ENCODE measurements at places on chromosomes 6 and 20.
A peak's percentile ranks its signal among the peaks of the same experiment; 100 is the strongest.

GRCh38 chr6:141906569-141907080, 226.1 kb upstream of the GJE1 start:
- no peak for DNase-seq

- no peak for DNase-seq
Measured at GRCh38 chr6:95503568-95503967, 73.8 kb upstream of the MANEA start.

GRCh38 chr6:157980288-157981131, 1.2 kb upstream of the SYNJ2 start:
- DNase-seq, result no peak

- peak; percentile 22 for DNase-seq
Measured at GRCh38 chr6:636488-636887, 20.4 kb downstream of the HUS1B start.

DNA sequence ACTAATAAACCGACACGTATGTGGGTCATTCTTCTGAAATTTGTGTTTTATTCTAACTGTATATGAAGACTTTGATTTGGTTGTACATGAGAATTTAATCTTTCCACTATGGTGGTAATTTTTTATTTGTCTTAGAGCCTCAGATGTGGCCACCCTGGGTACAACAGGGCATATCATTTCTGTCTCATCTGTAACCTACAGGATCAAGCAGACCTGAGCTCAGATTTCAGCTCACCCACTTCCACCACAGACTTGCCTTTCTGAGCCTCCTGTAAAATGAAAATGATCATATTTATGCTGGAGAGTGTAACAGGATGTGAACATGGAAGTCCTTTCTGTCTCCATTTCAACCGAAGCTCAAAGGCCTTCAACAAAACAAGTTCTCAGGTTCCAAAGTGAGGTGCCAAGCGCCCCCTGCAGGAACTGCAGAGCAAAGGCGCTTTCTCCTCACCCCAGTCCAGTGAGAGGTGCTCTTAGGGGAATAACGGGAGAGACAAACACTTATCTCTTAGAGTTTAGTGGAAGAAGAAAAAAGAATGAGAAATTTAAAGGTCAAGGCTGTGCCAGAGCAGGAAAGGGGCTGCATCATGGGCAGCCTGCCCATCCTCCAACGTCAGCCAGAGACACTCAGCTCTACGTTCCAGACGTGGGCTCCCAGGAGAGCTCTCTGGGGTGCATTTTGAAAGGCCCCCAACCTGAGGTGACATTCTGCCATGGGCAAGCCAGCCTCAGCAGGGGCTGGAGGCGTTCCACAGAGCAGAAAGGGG, 23.0 kb upstream of the CD24 start:
- no peak for DNase-seq

DNA sequence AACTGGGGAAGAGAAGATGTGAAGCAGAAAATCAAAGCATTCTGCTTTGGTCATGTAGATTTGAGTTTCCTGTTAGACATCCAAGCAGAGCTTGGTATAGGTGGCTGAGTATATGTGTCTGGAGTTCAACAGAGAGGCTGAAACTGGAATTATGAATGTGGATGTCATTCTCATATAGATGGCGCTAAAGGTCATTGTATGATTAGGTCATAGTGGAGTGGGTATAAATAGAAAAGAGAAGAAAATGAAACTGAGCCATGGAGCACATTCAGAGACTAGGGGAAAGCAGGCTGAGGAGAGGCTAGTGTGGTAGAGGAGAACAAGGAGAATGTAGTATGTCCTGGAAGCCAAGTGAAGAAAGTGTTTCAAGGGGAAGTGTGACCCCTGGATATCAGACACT, 295.6 kb upstream of the PLN start:
- DNase-seq, result no peak

GRCh38 chr6:91088976-91089375, 502.1 kb upstream of the MAP3K7 start:
- DNase-seq, result no peak

DNA sequence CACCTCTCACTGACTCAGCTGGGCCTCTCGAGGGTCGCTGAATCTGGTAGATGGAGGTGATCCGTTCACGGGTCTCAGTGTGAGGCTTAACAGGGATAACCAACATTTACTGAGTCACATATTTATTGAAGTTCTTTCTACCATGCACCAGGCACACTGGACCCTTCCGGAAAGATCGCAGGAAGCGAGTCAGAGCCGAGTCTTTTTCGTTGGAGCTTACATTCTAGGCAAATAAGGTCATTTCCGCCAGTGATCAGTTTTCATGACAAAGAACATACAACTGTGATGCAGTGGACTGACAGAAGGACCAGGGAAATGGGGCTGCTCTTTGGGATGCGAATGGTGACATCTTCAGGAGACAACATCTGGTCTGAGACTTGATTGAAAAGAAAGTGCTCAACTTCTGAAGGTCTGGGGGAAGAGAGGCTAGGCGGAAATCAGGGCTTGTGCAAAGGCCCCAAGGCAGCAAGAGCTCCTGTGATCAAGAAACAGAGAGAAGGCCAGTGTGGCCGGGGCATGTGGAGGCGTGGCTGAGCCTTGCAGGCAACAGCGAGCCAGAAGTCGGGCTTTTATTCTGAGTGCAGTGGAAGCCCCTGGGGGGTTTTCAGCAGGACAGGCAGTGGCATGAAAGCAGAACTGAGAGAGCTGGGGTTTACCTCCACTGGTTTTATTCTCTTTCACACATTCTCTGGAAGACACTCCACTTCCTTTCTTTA, 56.7 kb downstream of the APCDD1L start:
- peak; percentile 83 for DNase-seq

DNA sequence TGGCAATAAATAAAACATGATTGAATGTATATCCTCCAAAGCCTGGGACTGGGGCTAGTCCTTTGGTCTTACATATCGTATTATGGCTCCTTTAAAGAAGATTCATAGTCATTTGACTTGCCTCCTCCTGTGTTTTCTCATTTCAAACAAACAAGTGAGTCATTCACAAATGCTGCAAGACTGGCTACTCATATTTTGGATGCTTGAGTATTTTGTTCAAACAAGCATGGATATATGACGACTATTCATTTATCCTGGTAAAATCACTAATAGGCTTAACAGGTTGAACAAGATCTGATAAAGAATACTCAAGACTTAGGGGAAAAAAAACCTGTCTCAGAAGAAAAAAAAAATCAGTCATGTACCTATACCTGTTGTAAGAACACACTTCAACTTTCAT, 111.1 kb upstream of the CCDC28A start:
- DNase-seq, result no peak

All from GM06990 (cell line).